Right ventricle myocardium inferior (tissue), 1 donor: ENCODE measurements at places on chromosomes 16 and 17. TPM values are rescaled to one million over a fixed set of nuclear protein-coding genes. Genes with fewer than 3 reads are reported as not detected.

The USP31 gene
- 26.8 TPM for total RNA-seq

The MYH2 gene
- not detected for total RNA-seq

- DNase-seq: no peak
These were observed 32.9 kb downstream of the WDR45B start for GRCh38 chr17:82615084-82616020.

The PLEKHG4 gene
- 1.1 TPM for total RNA-seq

The TUBB3 gene
- total RNA-seq: 2.8 TPM

The ABCC6 gene
- 2.2 TPM for total RNA-seq

- no peak for DNase-seq
These were observed 30.1 kb downstream of the GNPTG start for GRCh38 chr16:1381612-1382406.

The MAP2K3 gene
- total RNA-seq: 37.7 TPM

GRCh38 chr16:5605404-5605803 is 507.8 kb upstream of the EEF2KMT start:
- DNase-seq: no peak

The ARRB2 gene
- total RNA-seq: 28.3 TPM

GRCh38 chr16:68920349-68920748 is 77.0 kb downstream of the TANGO6 start:
- DNase-seq: no peak

DNA sequence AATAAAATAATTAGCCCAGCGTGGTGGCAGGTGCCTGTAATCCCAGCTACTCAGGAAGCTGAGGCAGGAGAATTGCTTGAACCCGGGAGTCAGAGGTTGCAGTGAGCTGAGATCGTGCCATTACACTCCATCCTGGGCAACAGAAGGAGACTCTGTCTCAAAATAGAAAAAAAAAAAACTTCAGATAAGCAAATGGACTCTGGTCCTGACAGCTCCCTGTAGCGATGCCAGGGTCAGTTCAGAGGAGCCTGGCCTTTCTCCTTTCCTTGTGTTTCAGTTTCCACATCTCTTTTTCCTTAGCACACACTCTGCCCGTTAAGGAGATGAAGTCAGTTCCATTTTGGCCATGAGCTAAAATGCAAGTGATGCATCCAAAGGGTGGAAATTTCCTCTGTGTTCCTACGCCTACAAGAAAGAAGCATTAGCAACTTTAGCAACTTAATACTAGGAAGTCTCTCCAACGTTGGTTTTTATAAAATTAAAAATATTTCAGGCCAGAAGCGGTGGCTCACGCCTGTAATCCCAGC is 11.6 kb upstream of the GRB2 start:
- DNase-seq: no peak

DNA sequence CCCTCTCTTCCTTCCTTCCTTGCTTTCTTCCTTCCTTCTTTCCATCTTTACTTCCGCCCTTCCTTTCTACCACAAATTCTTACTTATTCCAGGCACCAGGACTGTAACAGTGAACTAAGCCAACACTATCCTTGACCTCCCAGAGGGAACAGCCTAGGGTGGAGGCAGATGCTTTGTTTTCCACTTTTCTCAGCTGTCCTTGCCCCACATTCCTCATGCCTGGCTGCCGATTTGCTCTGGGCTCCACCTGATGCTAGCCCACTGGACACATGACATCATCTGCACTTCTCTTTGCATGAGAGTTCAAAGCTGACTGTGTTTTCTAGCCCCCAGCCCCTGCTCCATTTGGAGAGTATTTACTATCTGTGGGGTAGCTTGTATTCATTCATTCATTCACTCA is 283.0 kb downstream of the MAF start:
- DNase-seq: no peak
